ENCODE measurements at places on chromosomes 7 and 10.

- DNase-seq = no peak
Measured at GRCh38 chr7:155752756-155753445, 59.4 kb downstream of the SHH start.

DNA sequence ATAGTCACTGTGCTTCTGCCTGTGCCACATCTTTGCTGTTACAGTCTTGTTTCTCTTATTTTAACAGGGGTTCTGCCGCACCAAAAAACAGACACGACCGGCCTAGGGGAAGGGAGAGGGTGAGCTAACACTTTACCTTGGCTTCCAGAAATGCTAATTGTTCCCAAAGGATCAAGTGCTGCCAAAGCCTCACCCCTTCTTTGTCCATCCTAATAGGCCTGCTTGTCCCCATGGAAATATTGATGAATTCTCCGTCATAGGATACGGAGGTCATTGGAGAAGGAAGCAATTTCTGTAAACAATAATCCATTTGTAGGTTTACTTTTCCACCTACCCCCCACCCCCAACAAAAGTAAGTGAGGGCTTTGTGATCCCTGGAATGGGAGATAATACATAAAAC is 567.3 kb downstream of the KCNMA1 start:
- DNase-seq = no peak

- peak; percentile 19 for DNase-seq
Measured at GRCh38 chr10:112491144-112491543, 44.1 kb downstream of the VTI1A start.

DNA sequence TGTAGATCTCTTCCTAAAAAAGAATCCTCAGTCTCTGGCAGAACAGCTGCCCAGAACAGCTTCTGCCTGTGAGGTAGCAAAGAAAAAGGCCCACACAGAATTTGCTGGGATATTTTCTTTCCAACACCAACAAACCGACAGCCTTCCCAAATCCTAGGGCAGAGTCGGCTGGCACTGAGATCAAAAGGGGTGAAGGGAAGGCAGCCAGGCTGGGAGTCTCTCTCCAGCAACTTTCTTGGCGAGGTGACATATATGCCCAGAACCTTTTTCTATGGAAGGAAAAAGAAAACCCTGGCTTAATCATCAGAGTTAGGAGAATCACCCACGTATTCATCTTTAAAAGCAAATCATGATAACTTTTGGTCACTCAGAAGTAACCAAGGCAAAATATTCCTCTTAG is 279.6 kb downstream of the DNAJB6 start:
- no peak for DNase-seq

DNA sequence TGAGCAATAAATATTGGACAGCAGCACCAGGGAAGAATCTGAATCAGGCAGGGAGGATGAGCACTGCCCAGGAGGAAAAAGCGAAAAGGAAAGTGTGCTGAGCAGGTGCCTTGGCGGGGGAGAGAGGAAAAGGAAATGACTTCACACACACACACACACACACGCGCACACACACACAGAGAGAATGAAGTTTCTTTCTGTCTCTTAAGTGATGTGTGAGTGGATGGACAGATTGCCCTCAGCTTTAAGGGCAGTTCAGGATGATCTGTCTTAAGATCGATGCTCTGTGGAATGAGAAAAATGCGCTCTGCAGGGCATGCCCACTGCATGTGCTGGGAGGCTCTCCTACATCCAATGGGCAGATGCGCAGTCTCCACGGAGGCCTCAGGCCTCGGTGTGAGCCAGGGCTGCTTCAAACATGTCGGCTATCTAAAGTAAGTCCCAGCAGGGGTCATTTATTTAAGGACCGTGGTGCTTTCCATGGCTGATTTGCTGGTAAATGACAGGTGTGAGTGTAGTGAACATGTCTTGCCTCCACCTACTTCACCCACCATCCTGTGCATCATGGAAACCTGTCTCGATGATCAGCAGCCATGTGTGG is 2.5 kb upstream of the ACBD5 start:
- DNase-seq = peak; percentile 57

GRCh38 chr10:131033166-131034085 is 278.1 kb downstream of the TCERG1L start:
- DNase-seq = no peak

GRCh38 chr10:79202188-79203013 is 133.6 kb downstream of the ZMIZ1 start:
- DNase-seq = peak; percentile 37

- peak; percentile 56 for DNase-seq
Measured at GRCh38 chr7:135320268-135320667, 86.6 kb downstream of the STRA8 start.

DNA sequence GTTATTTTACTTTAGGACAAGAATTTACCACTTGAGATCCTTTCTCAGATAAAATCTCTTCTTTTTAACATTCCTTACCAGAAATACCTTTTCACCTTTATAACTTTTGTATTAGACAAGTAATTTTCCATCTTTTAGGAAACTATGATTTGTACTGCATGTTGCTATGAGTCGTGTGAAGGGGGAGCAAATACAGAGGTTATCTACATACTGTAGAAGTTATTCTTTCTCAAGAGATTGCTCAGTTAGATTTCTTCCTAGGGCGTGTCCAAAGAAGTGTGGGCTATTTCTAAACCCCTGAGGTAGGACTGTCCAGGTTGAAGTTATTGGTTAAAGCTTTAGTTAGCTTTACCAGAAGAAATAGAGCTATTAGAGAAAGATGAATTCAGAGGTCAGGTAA is 30.2 kb upstream of the ARHGAP12 start:
- no peak for DNase-seq

- no peak for DNase-seq
Measured at GRCh38 chr7:155213955-155214740, 83.5 kb upstream of the INSIG1 start.

DNA sequence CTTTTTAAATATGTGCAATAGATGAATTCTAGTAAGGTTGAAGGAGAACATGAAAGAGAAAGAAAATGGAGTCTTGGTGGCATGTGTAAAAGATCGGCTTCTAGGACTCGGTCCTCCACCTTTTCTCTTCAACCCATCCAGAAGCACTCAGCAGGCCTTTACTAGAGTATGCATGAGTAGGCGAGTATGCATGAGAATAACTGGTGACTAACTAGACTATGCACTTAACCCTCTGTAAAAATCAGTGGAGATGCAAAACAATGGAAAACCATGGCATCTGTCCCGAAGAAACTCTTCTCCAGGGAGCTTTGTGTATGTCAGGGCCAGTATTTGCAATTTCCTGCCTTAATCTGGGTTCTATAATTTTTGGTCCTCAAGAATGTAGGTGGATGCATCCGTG is 40.0 kb upstream of the GRB10 start:
- DNase-seq = peak; percentile 23

GRCh38 chr7:136957391-136957790 is 88.9 kb downstream of the CHRM2 start:
- no peak for DNase-seq

GRCh38 chr10:21166557-21167287 is 269.6 kb upstream of the NEBL start:
- no peak for DNase-seq

GRCh38 chr7:150631866-150632864 is at the start of gene GIMAP6:
TSS of gene GIMAP6 (minus strand) at chr7:150632385. CDS start at chr7:150630142, 2,243 bp downstream.
- DNase-seq = no peak

DNA sequence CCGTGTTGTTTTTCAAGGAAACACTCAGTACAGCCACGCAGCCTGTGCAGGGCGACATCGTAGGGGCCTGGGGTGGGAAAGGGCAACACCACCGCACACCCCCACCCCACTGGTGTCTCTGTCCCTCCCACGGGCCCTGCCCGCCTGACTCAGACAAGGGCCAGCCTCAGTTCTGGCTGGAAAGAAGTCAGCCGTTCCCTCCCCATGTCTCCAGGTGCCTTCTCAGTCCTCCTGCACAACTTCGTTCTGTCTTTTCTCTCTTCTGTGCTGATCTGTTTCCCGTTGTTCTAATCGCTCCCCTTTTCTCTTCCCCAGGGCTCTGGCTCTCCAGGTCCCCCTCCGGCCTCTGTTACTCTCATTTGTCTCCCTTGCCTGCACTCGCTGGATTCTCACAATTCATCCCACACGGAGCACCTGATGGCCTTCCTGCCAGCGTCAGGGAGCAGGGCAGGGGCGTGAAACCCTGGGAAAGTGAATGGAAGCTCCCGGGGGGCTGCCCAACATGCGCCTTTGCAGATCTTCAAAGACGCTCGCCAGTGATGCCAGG is 97.7 kb downstream of the WDR37 start:
- DNase-seq = no peak

DNA sequence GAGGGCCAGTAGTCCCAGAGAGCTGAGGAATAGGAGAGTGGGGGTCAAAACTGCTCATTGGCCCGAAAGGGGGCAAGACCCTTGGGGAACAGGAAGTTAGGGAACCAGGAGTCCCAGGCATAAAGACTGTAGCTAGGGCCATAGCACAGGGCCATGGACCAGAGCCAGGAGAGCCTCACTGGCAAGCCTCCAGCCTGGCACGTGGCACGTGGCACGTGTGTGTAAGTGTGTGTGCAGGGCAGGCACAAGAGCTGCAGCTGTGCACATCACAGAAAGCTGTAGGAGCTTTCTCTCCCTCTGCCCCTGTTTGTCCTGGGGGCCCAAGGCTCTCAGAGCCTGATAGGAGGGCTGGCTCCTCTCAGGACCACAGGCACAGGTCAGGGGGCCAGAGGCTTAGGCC is 47.8 kb upstream of the SLF2 start:
- DNase-seq = no peak

DNA sequence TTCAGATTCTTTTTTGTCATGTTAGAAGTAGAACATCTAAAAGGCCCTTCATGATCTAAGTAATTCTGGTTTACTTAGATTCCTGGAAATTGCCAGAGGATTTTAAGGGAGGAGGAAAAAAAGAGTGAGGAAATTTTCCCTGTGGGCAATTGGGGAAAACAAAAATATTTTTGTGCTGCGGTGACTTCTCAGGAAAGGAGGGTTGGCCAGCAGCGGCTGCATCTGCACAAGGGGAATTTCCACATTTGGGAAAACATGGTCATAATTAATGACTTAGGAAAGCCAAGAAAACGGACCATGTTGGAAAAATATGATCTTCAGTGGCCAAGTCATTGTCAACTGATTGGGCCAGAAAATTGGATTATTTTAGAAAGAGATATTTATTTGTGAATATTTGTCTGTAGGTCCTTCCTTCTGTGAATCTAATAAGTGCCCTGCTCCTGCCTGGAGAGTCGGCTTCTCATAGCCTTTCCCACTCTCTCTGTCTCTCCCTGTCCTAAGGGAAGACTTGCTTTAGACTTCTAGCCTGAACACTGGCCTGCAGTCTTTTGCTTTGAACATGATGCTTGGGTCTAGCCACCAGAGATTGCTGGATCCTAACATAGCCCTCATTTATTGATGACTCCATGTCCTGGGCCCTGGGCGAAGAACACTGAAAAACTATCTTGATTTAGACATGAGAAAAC is 124.2 kb upstream of the MKLN1 start:
- no peak for DNase-seq

DNA sequence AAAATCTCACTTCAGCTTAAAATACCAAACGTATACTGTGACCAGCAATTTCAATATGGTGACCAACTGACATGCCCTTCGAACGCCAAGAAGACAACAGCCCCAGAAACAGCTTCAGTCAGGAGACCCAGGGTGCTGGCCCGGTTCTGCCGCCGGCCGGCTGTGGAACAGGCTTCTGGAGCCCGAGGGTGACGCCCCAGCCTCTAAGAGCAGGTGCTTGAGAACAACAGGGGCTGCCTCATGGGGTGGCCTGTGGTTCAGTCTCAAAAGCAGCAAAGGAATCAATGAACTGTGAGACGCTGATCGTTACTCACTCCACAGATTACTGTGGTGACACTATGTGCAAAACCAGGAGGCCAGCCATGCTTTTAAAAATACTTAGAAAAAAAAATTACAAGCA is 17.3 kb downstream of the GPER1 start:
- no peak for DNase-seq

DNA sequence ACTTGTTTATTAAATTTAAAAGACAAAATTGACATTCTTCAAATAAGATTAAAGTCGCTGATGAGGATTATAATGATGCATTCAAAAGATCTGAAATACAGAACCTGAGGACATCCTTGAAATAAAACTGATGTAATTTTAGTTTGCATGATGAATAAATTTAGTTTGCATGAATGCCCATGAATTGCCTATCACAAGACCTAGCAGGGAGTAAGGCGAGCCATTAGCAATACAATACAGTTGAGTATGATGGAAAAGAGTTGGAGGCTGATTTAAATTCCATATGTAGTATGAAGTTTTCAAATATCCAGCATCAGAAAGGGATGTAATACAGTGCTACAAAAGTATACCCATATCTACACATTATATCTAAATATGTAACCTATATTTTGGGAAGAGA is 321.3 kb downstream of the CACNA2D1 start:
- DNase-seq = no peak

GRCh38 chr10:132939957-132940790 is 2.2 kb downstream of the CFAP46 start:
- DNase-seq = peak; percentile 47

DNA sequence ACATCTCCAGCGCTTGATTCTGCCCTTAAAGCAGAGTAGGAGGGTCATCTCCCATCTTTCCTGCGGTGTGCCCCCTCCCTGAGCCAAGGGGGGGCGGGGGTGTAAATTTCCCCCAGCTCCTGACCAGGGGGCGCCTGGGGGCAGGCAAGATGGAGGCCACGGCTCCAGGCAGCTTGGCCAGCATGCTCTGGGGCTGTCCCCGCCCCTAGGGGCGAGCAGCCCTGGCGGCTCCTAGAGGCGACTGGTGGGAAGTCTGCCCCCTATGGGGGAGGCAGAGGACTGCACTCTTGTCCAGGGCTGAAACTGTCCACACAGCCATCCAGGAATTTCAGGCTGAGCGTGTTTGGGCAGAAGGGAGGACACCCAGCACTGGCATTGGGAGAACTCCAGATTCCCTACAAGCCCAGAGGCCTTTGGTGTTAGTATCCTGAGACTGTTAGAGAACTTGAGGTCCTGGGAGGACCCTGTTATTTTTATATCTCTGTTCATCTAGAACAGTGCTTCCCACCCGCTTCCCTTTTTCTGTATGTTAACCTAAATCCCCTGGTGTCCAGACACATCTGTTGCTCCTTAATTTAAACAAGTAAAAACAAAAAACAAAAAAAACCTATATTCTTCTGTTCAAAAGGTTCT is 4.6 kb downstream of the STRA8 start:
- no peak for DNase-seq

DNA sequence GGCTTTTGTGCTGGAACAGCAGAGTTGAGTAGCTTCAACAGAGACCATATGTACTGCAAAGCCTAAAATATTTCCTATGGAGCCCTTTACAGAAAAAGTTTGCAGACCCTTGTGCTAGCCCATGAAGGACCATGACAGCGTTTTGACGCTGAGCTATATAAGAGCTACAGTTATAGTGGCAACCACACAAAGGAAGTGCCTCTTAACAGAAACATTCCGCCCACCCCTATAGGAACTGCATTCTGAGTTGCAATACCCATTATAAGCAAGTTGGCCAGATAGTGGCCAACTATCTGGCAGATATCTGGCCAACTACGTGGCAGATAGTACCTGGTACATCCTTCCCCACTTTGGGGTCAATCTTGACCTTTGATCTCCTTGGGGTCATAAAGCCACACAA is 47.5 kb upstream of the DMBT1 start:
- no peak for DNase-seq

DNA sequence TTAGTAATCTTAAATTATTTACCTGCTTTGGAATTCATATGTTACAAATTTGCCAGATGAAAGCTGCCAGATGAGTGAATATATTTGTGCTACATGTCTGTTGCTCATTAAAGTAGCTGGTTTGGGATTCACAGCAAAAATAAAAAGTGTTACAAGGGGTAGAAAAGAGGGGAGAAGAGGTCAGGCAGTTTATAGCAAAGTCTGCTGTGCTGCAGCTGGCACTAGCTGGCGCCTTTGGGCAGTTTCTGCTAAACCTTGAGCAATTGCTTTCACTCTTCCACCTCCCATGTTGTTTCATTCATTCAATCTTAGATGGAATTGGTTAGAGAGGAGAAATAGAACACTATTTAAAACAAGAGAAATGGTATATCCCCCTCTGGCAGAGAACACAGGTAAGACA is 404.1 kb upstream of the LRGUK start:
- no peak for DNase-seq
